M059J (cell line): ENCODE measurements at places on chromosomes 4 and X. TPM values are rescaled to one million over a fixed set of nuclear protein-coding genes. Genes with fewer than 3 reads are reported as not detected.

The ARX gene
- not detected in 2 replicates for total RNA-seq

The MAGIX gene
- 0.10 and 4.3 TPM in 2 replicates for total RNA-seq

DNA sequence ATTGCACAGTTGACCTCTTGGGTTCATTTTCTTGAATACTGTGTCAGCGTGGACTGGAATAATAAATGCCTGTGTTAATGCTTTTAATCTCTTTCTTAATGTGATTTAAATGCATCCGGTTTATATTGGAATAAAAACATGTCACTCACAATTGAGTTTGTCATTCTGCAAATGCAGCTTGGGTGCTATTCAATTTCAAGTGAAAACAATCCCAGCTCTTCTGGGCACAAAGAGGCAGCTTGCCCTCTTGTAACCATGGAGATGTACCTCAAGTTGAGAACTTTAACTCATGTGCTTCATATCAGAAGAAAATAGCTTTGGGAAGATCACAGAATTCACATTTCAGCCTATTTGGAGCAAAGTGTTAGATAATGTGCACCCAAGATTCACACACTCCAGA is 355.7 kb upstream of the GNPDA2 start:
- no peak for DNase-seq

The TCEAL3 gene
- 60.1 and 77.7 TPM in 2 replicates for total RNA-seq

- peak; percentile 9 for DNase-seq
Observed at GRCh38 chr4:87309625-87310024, 13.1 kb downstream of the HSD17B13 start.

DNA sequence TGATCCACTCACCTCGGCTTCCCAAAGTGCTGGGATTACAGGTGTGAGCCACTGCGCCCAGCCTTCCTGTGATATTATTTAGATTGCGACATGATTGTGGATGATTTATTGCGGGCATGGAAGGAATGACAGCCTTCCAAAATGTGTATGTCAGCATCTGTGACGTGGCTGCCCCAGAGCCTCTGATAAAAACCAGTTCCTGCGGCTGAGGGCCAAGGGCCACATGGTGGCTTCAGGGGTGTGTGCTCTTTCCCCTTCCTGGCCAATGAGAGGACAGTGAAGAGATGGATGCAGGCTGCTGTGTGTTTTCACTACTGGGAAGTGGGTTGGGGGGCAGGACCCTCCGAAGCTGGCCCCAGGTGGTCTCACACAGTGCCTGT is 57.4 kb upstream of the HGFAC start:
- DNase-seq, result no peak

The CENPVL3 gene
- not detected in 2 replicates for total RNA-seq

DNA sequence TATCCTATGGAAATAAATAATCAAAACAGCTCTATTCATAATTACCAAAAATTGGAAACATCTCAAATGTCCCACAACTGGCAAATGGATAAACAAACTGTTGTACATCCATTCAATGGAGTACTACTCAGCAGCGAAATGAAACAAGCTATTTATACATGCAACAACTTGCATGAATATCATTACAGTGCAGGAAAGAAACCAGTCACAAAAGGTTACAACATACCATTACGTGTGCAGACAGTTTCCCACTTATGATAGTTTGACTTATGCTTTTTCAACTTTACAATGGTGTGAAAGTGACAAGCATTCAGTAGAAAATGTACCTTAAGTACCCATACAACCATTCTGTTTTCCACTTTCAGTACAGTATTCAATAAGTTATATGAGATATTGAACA is 82.3 kb downstream of the NEK1 start:
- no peak for DNase-seq

DNA sequence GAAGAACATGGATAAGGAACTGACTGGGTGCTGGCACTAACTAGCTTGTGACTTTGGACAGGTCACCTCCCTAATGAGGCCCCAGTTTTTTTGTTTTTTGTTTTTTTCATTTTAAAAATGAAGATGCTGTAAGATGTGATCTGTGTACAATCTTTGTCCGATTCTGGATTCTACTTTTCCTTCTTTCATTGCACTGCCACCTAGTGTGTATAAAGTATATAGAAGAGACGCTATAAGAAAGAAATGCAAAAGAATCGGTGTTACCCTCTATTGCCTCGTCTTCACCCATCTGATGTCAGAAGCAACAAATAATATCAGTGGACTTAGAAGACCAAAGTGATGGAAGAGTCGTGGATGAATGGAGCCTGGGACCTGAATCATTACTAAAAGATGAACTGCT is 58.6 kb upstream of the P2RY10 start:
- peak; percentile 34 for DNase-seq

- no peak for DNase-seq
Observed at GRCh38 chr4:26912069-26912468, 51.4 kb downstream of the STIM2 start.

DNA sequence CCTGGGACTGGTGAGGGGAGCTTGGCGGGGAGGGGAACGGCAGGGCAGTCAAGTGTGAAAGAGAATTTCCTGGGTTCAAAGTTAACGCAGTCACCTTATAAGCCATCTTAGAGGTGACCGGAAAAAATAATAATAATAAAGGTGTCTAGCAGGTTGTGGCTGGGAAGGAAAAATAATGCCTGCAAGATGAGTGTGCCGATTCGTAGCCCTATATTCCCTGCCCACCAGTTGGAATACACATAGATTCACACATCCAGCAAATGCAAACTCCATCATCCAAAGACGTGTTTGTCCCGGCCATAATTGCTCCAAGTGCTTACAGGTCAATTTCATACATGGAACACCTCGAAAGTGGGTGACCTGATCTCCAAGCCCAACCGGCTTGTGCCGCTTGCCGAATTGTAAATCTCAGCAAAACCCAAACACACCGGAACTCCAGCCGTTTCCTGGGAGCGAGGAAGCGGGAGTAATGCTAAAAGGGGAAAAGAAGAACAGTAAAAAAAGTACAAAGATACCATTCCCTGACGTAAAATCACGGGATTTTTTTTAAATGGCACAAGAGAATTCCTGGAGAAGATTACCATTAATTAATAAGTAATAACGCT is 1.3 kb upstream of the FAT1 start:
- DNase-seq, result peak; percentile 55

The SPATA4 gene
- total RNA-seq, result 0.12 TPM in 1 of 2 replicates, not detected in the other

The AGTR2 gene
- total RNA-seq, result not detected in 2 replicates
